Subcutaneous adipose tissue (tissue), 4 donors: ENCODE measurements at places on chromosomes 12 and 14. TPM values are rescaled to one million over a fixed set of nuclear protein-coding genes. Genes with fewer than 3 reads are reported as not detected.

THTPA gene
- 21.1 TPM for total RNA-seq

DNAH10 gene
- under 0.01 TPM for total RNA-seq

CLEC9A gene
- total RNA-seq: not detected

ATL1 gene
- 5.4 TPM for total RNA-seq

MANSC4 gene
- 0.85 TPM for total RNA-seq
